ENCODE measurements at places on chromosomes 1 and 21.

GRCh38 chr1:177923441-177923840 is 46.4 kb downstream of the SEC16B start:
- H3K27ac ChIP-seq: no peak overlapping the region
- no peaks in the 10 kb centered on the region for H3K36me3 ChIP-seq
- DNase-seq: no peak
- H3K27me3 ChIP-seq: no peaks in the 10 kb centered on the region
- H3K4me3 ChIP-seq: no peak overlapping the region

GRCh38 chr1:9907441-9907840 is 2.6 kb downstream of the CTNNBIP1 start:
- H3K4me3 ChIP-seq: no peak overlapping the region
- DNase-seq: no peak
- no peaks in the 10 kb centered on the region for H3K36me3 ChIP-seq
- H3K27me3 ChIP-seq: no peaks in the 10 kb centered on the region
- peaks cover 44% of the 10 kb centered on the region for H3K4me1 ChIP-seq

- no peaks in the 10 kb centered on the region for H3K36me3 ChIP-seq
- no peak for DNase-seq
- peak overlapping the region; percentile 97 for H3K27ac ChIP-seq
- no peaks in the 10 kb centered on the region for H3K27me3 ChIP-seq
Measured at GRCh38 chr1:225655509-225656258, 2.8 kb upstream of the ENAH start.

DNA sequence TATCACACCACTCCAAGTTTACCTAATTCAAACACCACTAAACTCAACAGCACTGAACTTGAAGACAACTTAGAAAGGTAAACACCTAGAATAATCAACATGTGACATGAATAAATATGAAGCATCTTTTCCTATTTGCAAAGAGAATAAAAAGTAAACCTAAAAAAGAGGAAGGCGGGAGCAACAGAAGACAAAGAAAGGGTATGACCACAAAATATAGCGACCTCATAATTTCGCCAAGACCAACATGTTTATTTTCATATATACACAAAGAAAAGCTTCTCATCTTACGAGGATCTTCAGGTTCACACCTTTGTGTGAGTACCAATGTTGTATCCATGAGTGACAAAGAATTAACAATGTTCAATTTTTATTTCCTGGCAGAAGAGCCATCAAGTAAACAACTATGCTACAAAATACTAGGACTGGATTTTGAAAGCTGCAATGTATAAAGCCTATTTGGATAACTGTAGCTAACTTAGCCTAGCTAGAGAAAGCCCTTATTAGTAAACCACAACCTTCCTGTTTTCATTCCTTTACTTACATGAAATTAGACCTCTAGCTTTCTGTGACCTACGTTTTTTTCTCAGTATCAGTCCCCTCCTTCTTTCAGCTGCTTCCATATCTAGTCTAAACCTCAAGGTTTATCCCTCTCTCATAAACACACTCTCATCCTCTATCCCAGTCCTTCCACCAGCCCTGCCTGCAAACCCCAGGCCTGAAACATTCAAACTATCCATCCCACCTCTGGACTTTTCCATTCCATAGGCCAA is 21.3 kb upstream of the PHTF1 start:
- peaks cover 53% of the 10 kb centered on the region for H3K4me1 ChIP-seq
- no peak overlapping the region for H3K27ac ChIP-seq
- DNase-seq: no peak

- no peak overlapping the region for H3K27ac ChIP-seq
- no peak for DNase-seq
- H3K4me1 ChIP-seq: no peaks in the 10 kb centered on the region
- H3K4me3 ChIP-seq: no peak overlapping the region
Measured at GRCh38 chr1:116279715-116280114, 93.3 kb upstream of the ATP1A1 start.

- no peak overlapping the region for H3K4me3 ChIP-seq
- no peaks in the 10 kb centered on the region for H3K4me1 ChIP-seq
- H3K36me3 ChIP-seq: no peaks in the 10 kb centered on the region
- no peak overlapping the region for H3K27ac ChIP-seq
- DNase-seq: peak; percentile 42
Measured at GRCh38 chr1:67626090-67626860, 58.7 kb upstream of the GADD45A start.
